ENCODE measurements at places on chromosomes 3 and 15.

- DNase-seq, result peak; percentile 96
Observed at GRCh38 chr3:111803123-111803593, 55.9 kb upstream of the PHLDB2 start.

DNA sequence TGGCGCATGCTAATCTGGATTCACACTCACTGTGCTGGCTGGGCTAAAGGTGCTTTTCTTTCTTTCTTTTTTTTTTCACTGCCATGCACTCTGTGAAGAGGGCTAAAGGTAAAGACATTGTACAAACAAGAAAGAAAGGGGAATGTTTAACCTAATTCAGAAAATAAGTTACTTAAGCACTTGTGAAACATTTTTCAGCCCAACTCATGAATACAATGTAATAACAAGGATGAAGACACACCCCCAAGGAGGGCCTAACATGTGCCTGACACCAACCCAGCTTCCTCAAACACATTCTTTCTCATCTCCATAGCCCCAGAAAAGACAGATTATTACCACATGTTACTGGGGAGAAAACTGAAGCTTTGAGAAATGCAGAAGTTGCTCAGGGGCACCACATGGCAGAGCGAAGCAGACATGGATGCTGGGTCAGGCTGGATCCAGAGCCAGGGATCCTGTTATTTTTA, 5.7 kb downstream of the STIMATE start:
- DNase-seq, result no peak

DNA sequence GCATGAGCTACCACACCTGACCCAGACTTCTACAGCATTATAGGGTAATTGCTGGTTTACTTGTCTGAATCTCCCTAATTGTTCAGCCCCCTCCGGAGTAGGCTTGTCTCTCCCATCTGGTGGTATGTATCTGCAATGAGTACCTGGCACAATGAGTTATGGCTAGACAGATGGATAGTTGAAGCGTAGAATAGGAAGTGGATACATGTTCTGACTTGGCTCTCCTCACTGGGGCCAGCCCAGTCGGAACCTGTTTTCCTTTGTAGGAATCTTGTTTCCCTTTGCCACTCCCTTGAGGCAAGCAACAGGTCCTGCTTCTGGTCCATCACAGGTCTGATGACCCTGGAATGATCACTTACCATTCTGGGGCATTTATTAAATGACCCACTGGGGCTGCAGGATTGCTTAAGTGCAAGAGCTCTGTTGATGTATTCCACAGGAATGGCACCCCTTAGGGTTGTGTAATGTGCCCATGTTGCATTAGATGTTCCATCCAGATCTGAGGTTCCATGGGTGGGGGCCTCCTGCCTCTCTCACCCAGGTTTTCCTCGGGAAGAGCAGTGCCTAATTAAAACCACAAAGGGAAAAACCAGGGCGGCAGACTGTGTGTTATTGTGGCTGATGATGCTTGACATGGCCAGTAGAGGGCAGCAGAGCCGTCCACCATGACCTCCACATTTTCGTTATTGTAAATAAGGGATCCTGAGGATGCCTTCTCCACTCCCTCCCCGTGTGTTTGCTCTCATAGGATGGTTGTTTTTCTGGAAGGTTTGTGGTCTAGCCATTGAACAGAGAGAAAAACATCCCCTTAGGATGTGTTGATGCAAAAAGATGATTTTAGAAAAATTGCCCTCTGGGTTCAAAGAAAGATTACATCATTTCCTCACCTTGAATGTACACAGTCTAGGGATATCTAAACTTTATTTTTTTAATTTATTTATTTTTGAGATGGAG, 58.0 kb downstream of the CMTM8 start:
- DNase-seq, result peak; percentile 60

- no peak for DNase-seq
Observed at GRCh38 chr3:146536681-146537080, 7.7 kb downstream of the PLSCR1 start.

DNA sequence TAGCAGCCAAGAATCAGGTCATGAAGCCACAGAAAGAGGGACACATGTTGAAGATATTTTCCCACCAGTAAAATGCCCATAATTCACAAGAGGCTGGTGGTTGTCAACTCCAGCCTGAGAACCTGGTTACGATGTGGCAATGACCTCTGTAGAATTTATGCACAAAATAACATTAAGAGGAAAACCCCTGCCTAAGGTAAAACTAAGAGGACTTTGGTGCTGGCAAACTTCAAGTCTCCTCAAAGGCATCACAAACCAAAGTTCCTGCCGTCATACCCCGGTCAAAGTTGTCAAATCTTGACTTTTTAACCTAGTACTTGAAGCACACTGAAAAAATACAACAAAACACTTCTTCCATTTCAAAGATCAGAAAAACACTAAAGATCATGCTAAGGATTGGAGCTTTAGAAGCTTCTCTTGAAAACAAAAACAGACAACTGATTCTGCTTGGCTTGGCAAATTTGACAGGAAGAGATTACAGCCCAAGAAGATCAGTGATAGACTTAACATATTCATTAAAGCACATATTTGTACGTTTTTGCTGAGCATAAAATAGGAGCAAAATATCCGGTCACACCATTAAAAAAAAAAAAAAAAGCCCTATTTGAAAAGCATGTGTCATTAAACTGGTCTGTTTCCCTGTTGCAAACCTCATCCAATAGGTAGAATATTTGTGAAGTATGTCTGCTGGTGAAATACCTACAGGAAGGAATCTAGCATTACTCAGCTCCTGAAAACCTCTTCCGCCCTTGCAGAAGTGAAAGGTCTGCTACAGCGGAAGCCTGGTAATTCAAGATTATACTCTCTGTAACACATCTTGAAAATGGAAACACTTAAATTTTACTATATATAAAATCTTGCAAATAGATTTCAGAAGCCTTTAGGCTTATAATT, 22.8 kb downstream of the EIF4E3 start:
- no peak for DNase-seq

DNA sequence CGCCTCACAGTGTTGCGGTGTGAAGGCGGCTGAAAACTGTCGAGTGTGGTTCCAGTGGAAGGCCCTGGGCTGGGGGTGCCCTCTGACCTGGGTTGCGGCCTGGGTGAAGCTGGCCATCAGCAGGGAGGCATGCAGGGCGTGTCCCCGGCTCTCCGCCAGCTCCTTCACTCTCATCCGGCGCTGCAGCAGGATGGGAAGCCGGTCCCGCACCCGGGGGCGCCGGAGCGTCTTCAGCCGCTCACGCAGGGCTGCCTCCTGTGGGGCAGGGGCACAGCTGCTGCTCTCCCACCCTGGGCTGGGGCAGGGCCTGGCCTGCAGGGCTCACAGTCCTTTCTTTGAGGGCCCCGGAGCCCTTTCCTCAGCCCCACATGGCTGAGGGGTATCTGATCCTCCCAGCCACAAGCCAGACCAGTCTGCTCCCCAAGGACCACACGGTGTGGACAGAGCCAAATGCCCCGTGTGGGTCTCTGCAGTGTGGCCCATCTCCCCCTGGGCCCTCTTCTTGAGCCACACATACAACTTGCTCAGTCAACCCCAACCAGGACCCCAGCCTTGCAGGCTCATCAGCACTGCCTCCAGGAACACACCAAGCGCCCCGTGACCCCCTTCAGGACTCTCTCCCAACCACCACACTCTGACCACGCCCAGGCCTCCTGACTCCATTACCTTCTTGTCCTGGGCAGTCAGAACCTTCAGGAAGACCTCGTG, 26.8 kb downstream of the SPTBN5 start:
- DNase-seq, result no peak

All from ELR (cell line).